ENCODE measurements at places on chromosomes 6 and 20.

- peak; percentile 11 for DNase-seq
Observed at GRCh38 chr20:49846206-49846807, 33.7 kb downstream of the SLC9A8 start.

DNA sequence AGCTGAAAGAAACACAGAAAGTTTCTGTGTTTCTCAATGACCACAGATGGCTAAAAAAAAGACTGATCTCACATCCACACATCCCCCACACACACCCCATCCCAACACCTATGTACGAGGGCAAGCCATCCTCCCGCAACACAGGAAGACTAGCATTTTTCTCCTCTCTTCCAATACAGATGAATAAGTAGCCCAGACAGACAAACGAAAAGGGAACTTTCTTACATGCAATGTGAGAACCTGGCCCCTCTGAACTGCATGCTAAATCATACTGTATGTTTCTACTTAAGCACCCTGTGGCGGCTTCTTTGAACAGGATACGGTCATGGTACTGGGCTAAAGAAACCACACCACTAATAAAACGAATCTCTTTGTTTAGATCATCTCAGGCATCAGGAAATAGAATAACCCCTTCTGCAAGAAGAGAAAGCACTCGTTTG, 116.2 kb downstream of the GMDS start:
- no peak for DNase-seq

DNA sequence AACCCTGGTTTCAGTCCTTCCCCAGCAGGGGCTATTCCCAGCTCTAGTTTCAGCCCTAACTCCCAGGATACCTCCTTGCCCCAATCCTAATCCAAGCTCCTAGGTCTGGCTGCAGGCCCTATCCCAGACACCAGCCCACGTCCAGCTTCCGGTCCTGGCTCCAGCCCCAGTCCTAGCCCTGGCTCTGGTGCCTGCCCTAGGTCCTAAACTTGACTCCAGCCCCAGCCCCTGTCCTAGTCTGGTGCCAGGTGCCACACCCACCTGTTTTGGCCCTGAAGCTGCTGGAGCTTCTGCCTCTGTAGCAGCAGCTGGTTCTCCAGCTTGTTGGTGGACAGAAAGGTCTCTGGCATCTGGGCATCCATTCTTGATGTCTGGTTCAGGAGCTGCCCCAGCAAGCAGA, 28.1 kb downstream of the ANGPT4 start:
- DNase-seq: no peak

- DNase-seq: no peak
Observed at GRCh38 chr6:75481936-75482593, 11.5 kb downstream of the FILIP1 start.

Measured in activated T-helper 1 cell treated with anti-CD3 and anti-CD28 coated beads, Interleukin-2, amount 50 U/mL, for 16 hours (primary cell).